Activated CD4-positive, alpha-beta T cell treated with anti-CD3 and anti-CD28 coated beads, Interleukin-2, amount 50 U/mL, for 4 hours (primary cell): ENCODE measurements at places on chromosomes 13 and 19.

- no peak for DNase-seq
Measured at GRCh38 chr13:79108914-79109643, 297.0 kb downstream of the RBM26 start.

DNA sequence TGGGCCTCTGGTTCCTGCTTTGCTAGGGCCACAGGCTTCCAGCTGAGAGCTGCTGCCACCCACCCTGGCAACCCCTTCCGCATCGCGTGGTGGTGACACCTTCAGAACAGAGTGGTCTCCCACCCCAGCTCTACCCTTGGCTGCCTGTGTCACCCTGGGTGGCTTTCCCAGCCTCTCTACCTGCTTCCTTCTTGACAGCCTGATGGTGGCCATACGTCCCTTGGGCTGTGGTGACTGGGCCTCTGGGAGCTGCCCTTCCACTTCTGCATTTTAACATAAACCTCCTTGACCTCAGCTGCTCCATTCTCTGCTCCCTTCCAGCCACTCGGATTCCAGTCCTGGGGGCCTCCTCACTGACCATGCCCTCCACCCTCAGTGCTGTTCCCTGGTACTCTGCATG lies 17.0 kb downstream of the PAK4 start:
- no peak for DNase-seq

DNA sequence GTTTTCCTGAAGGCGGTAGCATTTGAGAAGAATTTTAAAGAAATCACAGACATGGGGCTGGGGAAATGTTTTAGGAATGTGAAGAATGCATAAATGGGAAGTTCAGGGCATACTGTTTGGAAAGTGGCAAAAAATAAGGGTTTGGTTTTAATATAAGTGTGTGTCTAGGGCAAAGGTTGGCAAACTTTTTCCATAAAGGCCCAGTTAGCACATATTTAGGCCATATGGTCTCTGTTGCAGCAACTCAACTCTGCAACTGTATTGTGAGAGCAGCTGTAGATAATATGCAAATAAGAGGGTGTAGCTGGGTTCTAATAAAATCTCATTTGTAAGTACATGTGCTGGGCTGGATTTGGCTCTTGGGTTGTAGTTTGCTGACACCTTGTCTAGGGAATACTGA lies 521.9 kb downstream of the DIAPH3 start:
- DNase-seq, result no peak

GRCh38 chr13:80083081-80083852 lies 257.7 kb downstream of the SPRY2 start:
- DNase-seq, result no peak

DNA sequence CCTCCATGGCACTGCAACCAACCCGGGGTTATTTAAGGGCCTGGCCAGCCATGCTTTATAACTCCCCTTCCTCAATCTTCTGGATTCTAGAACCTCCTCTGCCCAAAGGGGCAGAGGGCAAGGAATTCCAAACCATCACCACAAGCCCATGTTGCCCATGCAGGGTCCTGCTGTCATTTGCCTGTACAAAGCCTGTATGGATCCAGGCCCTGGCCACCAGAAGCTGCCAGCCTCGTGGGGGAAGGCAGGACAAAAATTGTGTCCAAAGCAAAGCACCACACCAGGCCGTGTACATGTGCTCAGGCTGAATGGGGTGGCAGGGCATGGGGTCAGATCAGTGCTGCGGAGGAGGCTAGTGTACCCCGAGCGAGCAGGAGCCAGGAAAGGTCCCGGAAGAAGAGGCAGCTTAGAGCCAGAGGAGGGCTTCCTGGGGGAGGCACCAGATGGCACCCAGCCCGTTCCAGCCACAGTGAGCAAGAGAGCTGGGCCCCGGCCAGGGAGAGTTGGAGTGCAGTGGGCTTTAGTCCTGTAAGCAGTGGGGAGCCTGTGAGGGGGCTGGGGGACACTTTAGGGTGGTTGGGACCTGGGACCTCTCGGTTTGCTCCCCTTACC lies 35.8 kb downstream of the CAPN12 start:
- DNase-seq, result no peak

DNA sequence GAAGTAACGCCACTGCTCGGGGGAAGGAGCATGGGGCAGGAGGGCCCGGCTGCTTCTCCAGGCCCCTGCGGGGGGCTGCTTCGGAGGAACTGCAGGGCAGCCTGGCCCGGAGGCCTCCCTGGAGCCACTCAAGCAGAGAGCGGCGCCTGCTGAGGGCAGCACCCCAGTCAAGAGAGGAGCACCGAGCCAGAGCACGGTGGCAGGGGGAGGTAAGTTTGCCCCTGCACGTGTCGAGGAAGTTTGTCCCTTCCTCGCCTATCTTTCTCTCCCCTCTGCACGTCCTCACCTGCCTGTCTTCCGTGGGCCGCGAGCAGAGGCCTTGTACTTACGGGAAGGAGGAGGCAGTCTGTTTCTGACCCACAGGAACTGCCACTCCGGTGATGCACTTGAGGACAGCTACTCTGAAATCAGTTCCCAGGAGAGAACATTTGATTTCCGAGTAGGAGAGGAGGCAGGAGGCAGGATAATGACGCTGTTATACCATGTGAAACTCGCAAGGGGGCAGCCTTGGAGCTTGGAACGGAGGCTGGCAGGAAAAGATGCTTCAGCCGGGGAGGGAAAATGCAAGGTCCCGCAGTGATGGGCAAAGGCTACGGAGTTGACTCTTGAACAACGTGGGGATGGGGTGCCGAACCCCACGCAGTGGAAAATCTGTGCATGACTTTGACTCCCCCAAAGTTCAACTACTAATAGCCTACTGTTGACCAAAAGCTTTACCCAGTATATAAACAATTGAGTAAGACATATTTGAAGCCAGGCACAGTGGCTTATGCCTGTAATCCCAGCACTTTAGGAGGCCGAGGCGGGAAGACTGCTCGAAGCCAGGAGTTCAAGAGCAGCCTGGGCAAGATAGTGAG lies 5.0 kb downstream of the FFAR1 start:
- peak; percentile 61 for DNase-seq
